ENCODE measurements at places on chromosomes 7 and 10. TPM values are rescaled to one million over a fixed set of nuclear protein-coding genes. Genes with fewer than 3 reads are reported as not detected.

Gene OGDHL
- 0.10 TPM for total RNA-seq

Gene NACAD
- 2.3 TPM for total RNA-seq

Gene HEPACAM2
- not detected for total RNA-seq

Gene LIPM
- total RNA-seq = not detected

- no peak overlapping the region for H3K4me3 ChIP-seq
- no peaks in the 10 kb centered on the region for H3K4me1 ChIP-seq
- H3K27ac ChIP-seq = peak overlapping the region; percentile 58
- no peaks in the 10 kb centered on the region for H3K27me3 ChIP-seq
- DNase-seq = no peak
- H3K36me3 ChIP-seq = no peaks in the 10 kb centered on the region
Measured at GRCh38 chr7:42244828-42245227, 7.8 kb upstream of the GLI3 start.

- H3K4me3 ChIP-seq = no peak overlapping the region
- peaks cover 16% of the 10 kb centered on the region for H3K4me1 ChIP-seq
- no peak for DNase-seq
- H3K27me3 ChIP-seq = no peaks in the 10 kb centered on the region
Measured at GRCh38 chr7:95686109-95686508, 86.2 kb upstream of the DYNC1I1 start.

DNA sequence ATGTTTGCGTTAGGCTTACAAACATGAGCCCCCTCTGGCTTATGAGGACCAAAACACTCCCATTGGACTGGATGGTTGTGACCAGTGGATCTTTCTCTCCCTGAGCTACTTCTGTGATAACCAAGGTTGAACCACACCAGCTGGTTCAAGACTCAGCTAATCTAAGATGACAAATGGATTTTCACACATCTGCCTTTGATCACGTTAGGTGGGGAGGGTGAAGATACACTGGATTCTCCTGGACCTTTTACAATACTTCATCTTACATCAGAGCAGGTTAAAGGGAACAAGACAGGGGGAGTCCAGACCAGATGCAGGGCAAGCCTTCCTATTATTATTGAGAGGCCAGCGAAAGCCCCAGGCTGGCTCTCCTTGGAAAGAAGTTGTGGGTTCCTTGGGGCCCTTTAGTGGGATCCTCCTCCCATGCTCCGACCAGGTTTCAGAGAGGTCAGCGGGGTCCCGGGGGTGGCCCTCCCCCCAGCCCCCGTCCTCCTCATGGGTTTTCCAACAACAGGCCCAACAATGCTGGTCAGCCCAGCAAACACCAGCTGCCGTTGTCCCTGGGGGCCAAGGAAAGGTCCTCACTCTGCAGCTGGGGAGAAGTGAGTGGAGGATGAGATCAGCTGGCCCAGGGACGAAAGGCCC, 2.8 kb downstream of the GFRA1 start:
- H3K4me3 ChIP-seq = no peak overlapping the region
- H3K27me3 ChIP-seq = no peaks in the 10 kb centered on the region
- no peak overlapping the region for H3K27ac ChIP-seq
- H3K36me3 ChIP-seq = no peaks in the 10 kb centered on the region
- DNase-seq = no peak

DNA sequence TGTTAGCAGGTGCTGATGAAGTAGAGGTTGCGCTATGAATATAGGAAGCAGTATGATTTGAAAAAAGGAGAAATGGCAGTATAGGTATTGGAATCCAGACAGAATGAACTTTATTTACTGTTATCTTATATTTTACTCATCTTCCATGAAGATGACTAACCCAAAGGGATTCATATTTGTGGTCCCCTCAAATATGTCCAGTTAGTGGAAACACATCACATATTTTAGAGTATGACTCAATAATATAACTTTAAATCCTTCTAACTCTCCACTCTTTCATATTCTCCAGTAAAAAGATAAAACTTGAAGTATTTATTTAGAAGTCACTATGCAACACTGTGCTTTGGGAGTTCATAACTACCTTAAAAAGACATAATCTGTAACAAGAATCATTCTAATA, 286.5 kb upstream of the LRRTM3 start:
- H3K36me3 ChIP-seq = no peaks in the 10 kb centered on the region
- no peak overlapping the region for H3K4me3 ChIP-seq
- no peaks in the 10 kb centered on the region for H3K4me1 ChIP-seq
- no peaks in the 10 kb centered on the region for H3K27me3 ChIP-seq

- H3K27me3 ChIP-seq = no peaks in the 10 kb centered on the region
- peak; percentile 37 for DNase-seq
- peaks cover 13% of the 10 kb centered on the region for H3K4me1 ChIP-seq
- H3K4me3 ChIP-seq = no peak overlapping the region
- H3K27ac ChIP-seq = peak overlapping the region; percentile 69
Measured at GRCh38 chr10:62582804-62583208, 208.6 kb downstream of the ZNF365 start.

GRCh38 chr10:88966797-88967196, 14.2 kb upstream of the ACTA2 start:
- no peak overlapping the region for H3K4me3 ChIP-seq
- H3K27ac ChIP-seq = no peak overlapping the region
- H3K27me3 ChIP-seq = no peaks in the 10 kb centered on the region
- H3K4me1 ChIP-seq = no peaks in the 10 kb centered on the region

GRCh38 chr10:15361131-15361530, 10.0 kb downstream of the FAM171A1 start:
- no peaks in the 10 kb centered on the region for H3K27me3 ChIP-seq
- H3K4me1 ChIP-seq = no peaks in the 10 kb centered on the region
- H3K27ac ChIP-seq = no peak overlapping the region
- H3K4me3 ChIP-seq = no peak overlapping the region
- DNase-seq = no peak
- H3K36me3 ChIP-seq = no peaks in the 10 kb centered on the region

DNA sequence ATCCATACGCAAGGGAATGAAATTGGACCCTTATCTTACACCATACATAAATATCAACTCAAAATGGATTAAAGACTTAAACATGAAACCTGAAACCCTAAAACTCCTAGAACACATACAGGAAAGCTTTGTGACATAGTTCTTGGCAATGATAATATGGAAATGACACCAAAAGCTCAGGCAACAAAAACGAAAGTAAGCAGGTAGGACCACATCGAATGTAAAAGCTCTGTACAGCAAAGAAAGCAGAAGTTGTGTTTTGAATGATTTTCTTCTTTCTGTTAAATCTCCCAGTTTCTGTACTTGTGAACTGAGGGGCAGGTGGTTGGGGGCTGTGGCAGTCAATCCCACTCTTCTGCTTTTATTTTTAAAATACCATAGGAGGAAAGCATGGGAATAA, 368.4 kb upstream of the PODXL start:
- no peaks in the 10 kb centered on the region for H3K36me3 ChIP-seq
- DNase-seq = no peak
- no peak overlapping the region for H3K27ac ChIP-seq
- no peak overlapping the region for H3K4me3 ChIP-seq
- H3K4me1 ChIP-seq = no peaks in the 10 kb centered on the region

- no peak for DNase-seq
- no peaks in the 10 kb centered on the region for H3K27me3 ChIP-seq
- H3K4me1 ChIP-seq = peaks cover 25% of the 10 kb centered on the region
- no peaks in the 10 kb centered on the region for H3K36me3 ChIP-seq
- H3K27ac ChIP-seq = no peak overlapping the region
Measured at GRCh38 chr10:11609492-11610093, 1.9 kb downstream of the USP6NL start.
